ENCODE measurements at places on chromosomes 11 and 22.

- no peak for DNase-seq
Observed at GRCh38 chr11:118205606-118206378, 19.0 kb downstream of the JAML start.

DNA sequence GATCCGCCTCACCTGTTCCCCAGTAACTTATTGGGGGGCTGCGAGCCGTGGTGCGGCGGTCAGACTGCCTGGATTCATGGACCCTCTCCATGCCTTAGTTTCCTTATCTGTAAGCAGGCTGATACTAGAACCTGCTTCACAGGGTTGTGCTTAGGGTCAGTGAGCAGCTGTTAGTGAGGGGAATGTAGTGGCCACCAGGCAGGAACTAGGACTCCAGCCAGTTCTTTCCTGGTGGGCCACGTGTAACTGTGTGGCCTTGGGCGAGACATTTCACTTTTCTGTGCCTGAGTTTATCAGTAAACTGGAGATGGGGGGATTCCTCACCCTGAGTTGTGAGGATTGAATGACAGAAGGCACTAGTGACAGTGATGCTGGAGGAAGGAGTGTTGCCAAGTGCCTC, 24.8 kb downstream of the MCM5 start:
- no peak for DNase-seq

- no peak for DNase-seq
Observed at GRCh38 chr11:73262851-73263495, 9.2 kb upstream of the P2RY6 start.

DNA sequence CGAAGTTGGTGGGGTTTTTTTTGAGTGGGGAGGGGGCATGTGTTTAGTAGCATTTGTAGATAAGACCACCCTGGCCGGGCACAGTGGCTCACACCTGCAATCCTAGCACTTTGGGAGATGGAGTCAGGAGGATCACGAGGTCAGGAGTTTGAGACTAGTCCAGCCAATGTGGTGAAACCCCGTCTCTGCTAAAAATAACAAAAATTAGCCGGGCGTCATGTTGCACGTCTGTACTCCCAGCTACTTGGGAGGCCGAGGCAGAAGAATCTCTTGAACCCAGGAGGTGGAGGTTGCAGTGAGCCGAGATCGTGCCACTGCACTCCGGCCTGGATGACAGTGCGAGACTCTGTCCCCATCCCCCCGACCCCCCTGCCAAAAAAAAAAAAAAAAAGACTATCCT, 34.6 kb downstream of the CECR2 start:
- DNase-seq, result no peak

- no peak for DNase-seq
Observed at GRCh38 chr11:123587044-123587443, 67.4 kb downstream of the SCN3B start.

- no peak for DNase-seq
Observed at GRCh38 chr11:113043698-113044097, 82.5 kb downstream of the NCAM1 start.

DNA sequence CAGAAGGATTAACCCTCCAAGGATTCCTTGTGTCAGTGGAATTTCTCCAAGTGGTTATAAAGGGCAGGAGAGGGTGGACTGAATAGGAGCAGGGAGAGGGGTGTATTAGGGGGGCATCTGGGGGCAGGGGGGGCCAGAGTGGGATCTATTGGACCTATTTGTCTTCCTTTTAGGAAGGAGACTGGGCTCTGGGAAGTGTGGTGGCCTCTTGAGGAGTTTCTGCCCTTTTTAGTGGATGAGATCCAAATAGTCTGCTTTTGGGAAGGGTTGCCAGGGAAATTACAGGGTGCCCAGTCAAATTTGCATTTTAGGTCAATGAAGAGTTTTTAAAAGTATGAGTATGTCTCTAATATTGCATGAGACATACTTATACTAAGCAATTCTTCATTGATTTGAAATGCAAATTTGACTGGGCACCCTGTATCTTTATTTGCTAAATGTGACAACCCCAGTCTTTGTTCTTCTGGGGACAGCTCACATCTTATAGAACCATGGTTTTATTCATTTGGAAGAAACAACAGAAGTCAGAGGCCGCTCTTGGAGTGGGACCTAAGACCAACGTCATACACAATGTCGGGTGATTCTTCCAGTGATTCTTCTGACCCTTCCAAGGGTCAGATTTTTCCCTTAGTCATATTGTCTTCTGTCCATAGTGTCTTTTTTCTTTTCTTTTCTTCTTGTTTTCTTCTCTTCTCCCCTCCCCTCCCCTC, 429 bp upstream of the SLC22A6 start:
- no peak for DNase-seq

GRCh38 chr22:33579448-33580093, 340.7 kb downstream of the LARGE1 start:
- peak; percentile 33 for DNase-seq

DNA sequence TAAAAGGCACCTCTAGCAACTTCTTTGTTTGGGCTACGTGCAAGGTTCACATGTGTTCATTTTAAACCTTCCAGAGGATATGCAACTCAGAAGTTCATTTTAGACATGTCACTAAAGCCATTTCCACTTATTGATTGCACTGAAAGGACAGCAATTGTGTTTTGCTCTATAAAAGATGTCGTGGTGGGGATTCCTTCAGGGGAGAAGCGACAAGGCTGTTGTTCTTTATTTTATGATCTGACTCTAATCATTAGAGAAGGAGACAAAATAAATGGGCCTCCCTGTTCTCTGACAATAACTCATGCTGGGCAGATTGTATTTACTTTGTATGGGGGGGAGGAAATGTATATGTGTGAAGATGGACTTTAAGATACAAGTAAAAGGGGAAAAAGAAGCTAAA, 370.1 kb upstream of the ARHGAP42 start:
- no peak for DNase-seq

DNA sequence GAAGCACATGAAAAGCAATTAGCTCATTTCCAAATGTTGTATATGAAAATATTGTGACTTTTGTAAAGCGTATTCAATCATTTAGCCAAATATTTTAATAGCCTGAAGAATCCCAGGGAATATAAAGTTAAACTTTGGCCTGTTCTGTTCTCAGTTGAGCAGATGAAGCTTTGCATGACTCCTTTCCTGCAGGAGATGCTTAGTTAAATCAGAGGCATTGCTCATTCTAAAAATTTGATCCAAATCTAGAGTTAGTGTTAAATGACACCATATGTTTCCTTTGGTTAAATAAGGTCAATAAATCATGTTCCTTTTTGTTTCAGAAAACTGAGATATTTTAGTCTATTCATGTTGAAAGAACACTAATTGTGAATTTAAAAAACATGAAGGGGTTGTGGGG, 51.2 kb upstream of the BIRC3 start:
- DNase-seq, result no peak

GRCh38 chr11:35359321-35360054, 59.9 kb downstream of the SLC1A2 start:
- DNase-seq, result no peak

- DNase-seq, result no peak
Observed at GRCh38 chr11:67055812-67056211, 835 bp upstream of the RHOD start.

DNA sequence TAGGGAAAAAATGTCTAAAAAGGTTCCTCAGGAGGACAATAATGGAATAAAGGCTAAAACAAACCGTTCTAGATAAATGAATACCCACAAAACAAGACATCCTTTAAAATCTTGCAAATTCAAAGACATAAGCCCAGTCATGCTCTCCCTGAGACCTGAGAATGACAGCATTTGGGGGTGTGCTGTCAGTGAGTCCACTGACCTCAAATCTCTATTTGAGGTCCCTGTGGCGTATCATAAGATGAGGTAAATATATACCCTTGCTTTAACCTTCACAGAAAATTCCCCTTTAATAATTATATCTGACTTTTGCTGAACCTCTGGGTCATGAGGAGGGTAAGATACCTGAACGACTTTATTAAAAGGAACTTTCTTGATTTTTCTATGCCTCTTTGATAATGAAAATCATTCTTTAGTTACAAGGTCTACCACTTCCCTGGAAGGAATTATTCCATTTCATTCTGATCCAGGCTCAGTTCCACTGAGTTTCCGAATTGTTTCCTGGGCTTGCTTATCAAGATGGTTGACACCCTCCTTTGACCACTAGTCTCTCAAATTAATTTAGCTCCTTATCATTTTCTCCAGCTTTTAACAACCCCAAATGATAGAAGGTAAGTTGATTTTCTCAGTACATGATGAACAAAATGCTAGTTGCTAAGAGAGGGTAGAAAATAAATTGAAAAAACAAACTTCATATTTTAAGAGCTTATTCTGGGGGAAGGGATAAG, 53.8 kb upstream of the CHRM4 start:
- DNase-seq, result no peak

DNA sequence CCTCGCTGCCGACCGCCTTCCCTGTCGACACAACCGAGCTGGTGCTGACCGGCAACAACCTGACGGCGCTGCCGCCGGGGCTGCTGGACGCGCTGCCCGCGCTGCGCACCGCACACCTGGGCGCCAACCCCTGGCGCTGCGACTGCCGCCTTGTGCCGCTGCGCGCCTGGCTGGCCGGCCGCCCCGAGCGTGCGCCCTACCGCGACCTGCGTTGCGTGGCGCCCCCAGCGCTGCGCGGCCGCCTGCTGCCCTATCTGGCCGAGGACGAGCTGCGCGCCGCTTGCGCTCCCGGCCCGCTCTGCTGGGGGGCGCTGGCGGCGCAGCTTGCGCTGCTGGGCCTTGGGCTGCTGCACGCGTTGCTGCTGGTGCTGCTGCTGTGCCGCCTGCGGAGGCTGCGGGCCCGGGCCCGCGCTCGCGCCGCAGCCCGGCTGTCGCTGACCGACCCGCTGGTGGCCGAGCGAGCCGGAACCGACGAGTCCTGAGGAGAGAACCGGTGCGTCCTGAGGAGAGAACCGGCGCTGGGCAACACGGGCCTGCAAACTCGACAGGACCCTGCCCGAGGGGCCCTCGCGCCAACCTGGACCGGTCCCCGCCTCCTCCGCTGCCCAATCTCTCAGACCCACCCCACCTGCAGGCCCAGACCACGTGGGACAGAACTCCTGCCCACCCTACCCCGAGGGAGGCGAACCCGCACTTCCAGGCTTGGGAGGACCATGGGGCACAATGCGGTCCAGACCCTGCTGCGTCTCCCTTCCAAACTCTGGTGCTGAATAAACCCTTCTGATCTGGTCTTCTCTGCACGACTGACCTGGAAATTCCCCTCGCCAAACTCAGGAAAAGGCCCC, 866 bp downstream of the GP1BB start:
- peak; percentile 49 for DNase-seq

GRCh38 chr11:100545556-100545955, 141.5 kb upstream of the ARHGAP42 start:
- no peak for DNase-seq

DNA sequence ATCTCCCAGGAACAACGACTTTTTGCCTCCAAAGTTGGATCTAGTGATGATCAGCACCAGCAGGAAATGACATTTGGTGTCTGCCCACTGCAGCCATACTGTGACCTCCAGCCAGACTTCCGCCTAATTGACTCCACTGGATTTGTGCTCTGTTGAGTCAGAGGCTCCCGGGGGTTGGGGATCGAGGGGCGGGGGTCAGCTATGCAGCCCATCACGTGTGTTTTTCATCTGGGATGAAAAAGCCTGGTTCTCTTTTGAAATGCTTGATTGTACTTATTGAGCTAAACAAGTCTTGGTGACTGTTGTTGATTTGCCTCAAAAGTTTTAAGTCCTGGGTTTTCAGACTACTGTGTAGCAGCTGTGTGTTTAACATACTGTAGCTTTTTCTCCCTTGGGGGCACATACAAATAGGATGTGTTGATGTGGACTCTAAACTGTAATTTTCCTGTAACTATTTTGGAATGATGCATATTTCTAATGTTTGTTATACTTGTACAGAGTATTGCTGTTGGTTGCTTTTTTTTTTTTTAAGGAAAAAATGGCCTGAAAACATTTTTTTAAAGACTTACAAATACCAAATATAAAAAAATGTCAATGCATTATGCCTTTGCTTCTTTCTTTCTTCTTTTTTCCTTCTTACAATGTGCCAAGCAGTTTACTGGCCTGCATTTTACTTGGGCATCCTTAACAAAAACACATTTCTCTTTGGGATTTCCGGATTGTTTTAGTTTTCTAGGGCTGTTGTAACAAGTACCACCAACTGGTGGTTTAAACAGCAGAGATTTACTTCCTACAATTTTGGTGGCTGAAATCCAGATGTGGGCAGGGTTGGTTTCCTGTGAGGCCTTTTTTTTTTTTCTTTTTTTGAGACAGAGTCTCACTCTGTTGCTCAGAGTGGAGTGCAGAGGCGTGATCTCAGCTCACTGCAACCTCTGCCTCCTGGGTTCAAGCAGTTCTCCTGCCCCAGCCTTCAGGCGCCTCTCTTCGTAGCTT, 46.1 kb upstream of the OR4B1 start:
- no peak for DNase-seq

GRCh38 chr22:46378426-46379065, 43.0 kb downstream of the TRMU start:
- DNase-seq, result no peak

- DNase-seq, result peak; percentile 33
Observed at GRCh38 chr11:44950031-44950624, 555 bp downstream of the TP53I11 start.

DNA sequence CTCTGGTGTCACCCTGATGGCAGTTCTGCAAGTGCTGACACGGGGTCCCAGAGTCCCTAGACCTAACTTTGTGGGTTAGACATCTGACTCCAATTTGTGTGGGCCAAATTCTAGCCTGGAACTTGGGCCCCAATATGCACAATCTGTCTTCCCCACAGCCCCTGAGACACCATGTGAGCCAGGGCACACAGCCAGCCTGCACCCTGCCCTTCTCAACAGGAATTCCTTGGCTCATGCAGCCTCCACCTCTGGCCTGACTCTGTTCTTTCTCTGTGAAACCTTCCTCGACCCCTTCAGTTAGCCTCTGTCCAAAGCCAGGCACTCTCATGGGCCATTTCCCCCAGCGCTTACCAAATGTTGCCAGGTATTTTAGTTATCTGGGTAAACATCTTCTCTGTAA, 59.1 kb upstream of the POU2AF1 start:
- no peak for DNase-seq

- DNase-seq, result peak; percentile 79
Observed at GRCh38 chr22:21982338-21982965, at the start of gene TOP3B. TSS of gene TOP3B (minus strand) at chr22:21982787. CDS start at chr22:21975709, 7,078 bp downstream.

DNA sequence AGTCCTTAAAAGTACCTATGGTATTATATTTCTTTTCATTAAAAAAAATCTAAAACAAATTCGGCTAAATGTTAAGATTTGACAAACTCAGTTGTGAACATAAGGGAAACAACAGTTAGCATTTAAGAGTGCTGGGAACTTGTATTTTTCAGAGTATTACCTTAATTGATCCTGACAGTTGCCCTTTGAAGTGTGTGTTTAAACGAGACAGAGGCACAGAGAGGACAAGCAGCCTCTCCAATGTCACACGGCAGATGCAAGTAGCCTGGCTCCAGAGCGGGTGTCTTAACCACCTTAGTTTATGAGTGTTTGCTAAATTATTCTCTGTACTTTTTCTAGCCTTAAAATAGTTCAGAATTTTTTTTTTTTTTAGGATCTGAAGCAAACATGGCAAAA, 80.9 kb downstream of the TIMP3 start:
- no peak for DNase-seq
